ENCODE measurements at places on chromosomes 16 and 17.

- DNase-seq, result no peak
Measured at GRCh38 chr17:10761281-10761680, 31.5 kb upstream of the TMEM220 start.

GRCh38 chr16:9366048-9366969, 274.9 kb downstream of the HAPSTR1 start:
- no peak for DNase-seq

GRCh38 chr17:59828478-59828760, 64.3 kb downstream of the TUBD1 start:
- no peak for DNase-seq

GRCh38 chr17:13372432-13372831, 229.3 kb downstream of the HS3ST3A1 start:
- DNase-seq, result no peak

DNA sequence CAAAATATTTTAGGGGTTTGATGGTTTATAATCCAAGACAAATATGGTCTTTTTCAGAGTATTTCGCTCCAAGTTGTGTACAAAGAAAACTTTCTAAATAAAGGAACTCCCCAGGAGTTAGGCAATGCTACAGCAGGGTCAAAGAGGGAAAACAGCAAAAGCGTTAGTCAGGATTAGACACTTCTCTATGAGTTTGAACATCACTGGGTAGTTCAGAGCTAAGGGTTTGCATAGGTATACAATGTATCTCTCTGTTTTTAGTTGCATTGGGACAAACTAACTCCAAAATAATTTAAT, 34.8 kb downstream of the FAM20A start:
- DNase-seq, result no peak

DNA sequence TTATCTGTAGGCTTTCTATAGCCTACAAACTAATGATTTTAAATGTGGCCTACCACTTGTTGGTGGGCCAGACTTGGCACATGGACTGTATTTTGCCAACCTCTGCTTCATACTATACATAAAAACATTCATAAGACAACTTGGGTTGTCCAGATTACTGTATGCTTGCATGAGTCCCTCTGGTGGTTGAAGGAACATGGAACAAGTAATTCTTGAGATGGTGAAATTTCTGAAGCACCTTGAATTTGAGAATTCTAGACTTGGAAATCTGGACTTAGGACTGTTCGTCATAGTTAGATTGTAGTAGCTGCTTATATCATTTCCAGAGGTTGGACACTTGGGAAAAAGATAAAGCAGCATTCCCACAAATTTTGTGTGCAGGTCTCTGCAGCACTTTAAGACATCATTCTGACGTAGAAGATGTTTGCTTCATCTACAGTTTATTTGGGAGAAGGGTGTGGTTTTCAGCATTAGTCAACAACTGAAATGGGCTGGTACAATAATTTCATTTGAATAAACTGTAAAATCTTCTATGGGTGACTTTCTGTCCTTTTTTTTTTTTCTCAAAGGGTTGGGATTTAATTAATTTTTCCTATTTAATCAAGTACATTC, 31.2 kb downstream of the NFATC3 start:
- DNase-seq, result no peak

DNA sequence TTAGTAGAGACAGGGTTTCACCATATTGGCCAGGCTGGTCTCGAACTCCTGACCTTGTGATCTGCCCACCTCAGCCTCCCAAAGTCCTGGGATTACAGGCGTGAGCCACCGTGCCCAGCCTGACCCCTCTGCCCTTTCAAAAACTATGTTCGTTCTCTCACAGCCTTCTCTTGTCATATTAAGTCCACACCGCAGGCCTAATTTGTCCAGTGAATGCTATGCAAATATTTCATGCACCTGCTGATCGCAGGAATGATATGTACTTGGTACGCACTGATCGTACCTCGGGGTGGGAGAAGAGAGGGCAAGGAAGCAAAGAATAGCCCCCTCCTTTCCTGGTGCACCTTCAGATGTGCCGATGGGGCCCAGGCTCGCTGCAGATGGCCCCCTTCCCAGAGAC, 3.0 kb upstream of the BIRC5 start:
- no peak for DNase-seq

- no peak for DNase-seq
Measured at GRCh38 chr16:24689128-24689527, 40.3 kb upstream of the TNRC6A start.

DNA sequence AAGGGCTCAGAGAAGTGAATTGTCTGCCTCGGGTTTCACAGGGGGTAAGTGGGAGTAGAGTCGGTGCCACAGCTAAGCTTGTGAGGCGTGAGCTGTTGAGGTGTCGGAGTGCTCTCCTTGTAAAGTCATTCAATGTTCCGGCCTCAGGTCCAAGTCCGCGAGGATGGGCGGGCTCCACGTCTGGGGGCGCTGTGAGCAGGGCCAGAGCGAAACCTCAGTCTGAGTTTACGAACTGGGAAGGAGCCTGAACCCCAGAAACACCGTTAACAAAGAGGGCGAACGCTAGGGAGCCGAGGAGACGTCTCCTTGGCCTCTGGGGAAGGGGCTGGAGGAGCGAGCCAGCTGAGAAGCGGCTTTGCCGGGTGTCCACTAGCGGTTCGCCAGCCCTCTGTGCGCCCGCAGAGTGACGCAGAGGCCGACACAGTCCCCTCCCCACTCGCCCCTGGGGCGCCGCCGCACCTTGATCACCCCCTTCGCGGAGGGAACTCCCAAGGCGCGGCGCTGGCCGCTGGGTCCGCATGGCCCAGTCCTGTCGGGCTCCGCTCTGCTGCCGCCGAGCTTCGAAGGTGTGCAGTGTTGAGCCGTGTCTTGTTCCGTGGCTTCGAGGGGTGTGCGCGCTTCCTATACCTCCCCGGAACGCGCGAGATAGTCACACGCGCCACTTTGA, 4.9 kb downstream of the IRX3 start:
- no peak for DNase-seq

DNA sequence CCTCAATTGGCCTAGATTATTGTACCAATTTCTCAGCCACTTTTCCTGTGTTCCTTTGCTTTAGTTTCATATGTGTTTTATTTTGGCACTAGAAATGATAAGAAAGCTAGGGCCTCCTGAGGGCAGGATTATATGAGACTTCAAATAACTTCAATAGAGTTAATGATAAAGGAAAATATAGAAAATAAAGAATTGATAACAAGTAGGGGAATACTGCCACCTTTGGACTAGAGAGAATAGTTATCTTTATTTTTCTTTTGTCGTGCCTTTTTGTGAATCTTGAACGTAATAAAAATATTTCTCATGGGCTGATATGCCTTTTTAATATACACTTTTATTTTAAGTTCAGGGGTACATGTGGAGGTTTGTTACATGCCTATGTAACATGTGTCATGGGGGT, 29.3 kb upstream of the RBL2 start:
- DNase-seq, result no peak

DNA sequence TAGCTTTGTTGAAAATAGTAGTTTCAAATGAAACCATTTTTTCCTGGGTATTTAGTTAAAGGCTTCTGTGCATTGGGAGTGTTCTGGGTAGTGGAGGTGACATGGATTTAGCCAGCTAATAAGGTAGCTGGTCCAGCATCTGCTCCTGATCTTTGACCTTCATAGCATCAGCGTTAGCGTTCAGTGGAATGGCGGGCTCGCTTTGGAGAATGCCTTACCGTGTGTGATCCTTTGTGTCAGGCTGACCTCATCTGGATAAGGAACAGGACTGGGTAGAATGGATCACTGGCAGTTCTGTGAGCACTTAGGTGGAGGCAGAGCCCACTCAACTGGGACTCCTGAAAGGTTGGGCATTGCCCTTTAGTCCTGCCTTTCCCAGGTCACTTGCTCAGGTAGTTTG, 3.7 kb downstream of the SAP30BP start:
- DNase-seq, result no peak

DNA sequence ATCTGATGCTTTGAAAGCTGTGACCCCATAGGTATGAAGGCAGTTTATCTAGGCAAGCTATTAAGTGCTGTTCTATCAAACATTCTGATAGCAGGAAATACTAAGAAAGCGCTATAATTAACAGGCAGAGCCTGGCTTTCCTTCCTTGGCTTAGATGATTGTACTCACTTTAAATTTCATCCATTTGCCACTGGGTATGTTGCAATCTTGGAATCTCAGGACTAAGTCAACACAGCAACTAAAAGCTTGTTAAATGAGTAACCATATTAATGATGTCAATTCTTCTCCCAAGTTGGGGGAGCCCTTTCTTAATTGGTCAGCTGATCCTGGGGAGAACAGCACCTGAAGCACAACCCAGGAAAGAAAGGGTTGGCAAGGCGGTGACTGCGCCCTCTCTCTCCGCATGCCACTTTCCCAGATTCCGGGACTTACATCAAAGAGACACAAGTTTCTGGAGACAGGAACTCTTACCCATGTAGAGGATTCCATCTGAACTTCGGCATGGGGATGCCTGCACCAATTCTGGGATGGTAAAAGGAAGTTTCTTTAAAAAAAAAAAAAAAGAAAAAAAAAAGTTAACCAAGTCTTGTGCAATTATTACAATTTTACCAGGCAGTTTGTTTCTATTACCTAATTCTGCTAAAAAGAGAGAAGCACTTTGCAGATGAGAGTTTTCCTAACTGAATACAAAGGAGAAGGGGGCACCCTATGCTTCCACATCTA, 54.4 kb upstream of the ICAM2 start:
- no peak for DNase-seq

GRCh38 chr17:45312477-45313420, 4.1 kb downstream of the MAP3K14 start:
- no peak for DNase-seq

DNA sequence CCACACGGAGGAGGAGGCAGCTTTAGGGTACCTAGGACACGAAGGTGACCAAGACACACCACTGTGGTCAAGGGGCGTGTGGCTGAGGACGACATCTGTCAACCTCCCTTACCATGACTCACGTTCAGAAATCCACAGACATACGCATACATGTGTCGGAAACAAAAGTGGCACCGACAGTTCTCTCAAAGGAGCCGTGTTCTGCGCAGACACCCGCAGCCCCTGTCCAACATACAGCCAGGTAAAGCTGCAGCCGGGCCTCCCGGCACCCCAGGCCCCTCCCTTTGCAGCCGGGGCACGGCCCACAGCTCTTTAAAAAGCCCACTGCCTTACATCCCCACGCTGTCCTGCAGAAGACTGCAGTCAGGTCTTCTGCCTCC, 40.5 kb upstream of the KLHDC4 start:
- no peak for DNase-seq

DNA sequence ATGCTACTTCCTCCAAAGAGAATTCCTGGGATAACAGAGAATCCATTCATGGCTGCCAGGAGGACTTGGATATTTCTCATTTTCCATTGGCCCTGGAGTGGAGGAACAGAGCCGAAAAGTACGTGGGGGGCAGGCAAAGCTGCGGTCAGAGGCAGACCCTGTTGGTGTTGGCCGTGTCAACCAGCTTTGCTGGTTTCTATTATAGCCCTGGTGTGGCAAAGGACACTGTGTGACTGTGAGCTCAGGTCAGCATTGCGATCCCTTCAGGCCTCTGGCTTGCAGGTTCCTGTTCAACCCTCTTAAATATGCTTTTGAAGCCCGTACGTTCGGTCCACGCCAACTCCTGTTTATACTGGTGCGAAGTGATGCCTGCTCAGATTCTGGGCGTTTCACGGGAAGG, 596.2 kb downstream of the MAF start:
- DNase-seq, result no peak

DNA sequence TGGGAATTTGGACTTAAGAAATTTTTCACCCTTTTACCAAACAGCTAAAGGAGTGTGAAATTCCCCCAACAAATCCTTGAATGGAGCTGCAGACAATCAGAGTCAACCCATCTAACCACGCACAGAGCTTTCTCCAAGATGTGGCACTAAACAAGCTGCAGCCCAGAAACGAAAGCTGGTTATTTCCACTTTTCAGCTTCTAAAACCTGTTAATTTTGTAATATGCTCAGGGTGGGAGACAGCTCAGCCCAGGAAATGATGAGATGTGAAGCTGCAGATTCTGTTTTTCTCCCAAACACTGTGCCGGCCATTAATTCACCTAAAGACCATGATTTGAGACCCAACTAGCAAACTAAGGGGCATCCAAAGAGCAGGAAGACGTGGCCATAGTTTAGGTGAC, 33.2 kb upstream of the ABR start:
- no peak for DNase-seq

DNA sequence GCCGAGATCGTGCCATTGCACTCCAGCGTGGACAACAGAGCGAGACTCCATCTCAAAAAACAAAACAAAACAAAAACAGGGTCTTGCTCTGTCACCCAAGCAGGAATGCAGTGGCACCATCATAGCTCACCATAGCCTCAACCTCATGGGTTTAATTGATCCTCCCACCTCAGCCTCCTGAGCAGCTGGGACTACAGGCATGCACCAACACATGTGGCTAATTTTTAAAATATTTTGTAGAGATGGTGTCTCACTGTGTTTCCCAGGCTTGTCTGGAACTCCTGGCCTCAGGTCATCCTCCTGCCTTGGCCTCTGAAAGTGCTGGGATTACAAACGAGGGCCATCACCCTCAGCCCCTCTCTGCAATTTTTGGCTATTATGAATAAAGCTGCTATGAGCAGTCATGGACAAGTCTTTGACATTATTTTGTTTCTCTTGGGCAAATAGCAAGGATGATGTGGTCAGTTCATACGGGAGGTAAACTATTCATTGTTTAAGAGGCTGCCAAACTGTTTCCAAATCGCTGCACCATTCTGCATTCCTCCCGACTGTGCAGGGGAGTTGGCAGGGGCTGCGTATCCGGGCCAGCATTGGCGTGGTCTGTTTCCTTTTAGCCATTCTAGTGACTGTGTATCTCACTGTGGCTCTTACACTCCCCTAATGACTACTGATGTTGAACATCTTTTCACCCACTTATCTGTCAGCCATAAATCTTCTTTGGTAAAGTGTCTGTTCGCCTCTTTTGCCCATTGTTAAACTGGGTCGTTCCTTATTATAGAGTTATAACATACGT, 21.1 kb downstream of the EIF4A3 start:
- DNase-seq, result no peak

DNA sequence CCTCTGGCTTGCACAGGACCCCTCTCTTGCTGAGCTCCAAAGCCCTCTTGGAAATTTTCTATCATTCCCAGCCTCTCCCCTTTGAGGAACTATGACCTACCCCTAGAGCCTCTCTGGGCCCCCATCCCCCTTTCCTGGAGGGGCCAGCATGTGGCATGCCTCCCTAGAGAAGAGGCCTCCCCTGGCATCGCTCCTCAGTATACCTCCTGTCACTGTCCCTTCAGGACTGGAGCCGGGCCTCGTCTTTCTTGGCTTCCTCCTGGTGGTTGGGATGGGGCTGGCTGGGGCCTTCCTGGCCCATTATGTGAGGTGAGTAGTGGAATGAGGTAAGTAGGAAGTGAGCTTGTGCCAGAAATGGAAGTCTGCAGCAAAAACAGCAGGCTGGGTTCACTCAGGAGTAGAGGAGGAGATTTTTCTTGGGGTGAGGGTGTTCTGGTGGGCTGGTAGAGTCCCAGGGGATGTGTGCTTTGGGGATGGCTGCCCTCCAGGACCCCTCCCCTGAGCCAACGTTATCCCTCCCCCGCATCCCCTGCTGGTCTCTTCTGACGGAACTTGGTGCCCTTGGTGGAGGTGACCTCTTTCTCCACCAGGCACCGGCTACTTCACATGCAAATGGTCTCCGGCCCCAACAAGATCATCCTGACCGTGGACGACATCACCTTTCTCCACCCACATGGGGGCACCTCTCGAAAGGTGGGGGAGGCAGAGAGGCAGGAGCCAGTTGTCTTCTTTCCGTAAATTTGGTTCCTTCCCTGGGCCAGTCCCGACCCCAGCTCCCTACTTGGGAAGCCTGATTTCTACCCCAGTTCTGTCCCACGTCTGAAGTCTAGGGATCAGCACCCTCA, 4.6 kb downstream of the GUCY2D start:
- DNase-seq, result no peak

- DNase-seq, result no peak
Measured at GRCh38 chr17:50252781-50253180, 21.5 kb upstream of the TMEM92 start.

- DNase-seq, result no peak
Measured at GRCh38 chr16:85902366-85903155, 3.6 kb downstream of the IRF8 start.
